Stimulated activated naive CD8-positive, alpha-beta T cell treated with anti-CD3 and anti-CD28 coated beads, Interleukin-15, amount 100 ng/mL, for 72 hours (primary cell): ENCODE measurements at places on chromosomes 3 and 15.

GRCh38 chr3:29635888-29636287, 355.0 kb downstream of the RBMS3 start:
- DNase-seq, result no peak

DNA sequence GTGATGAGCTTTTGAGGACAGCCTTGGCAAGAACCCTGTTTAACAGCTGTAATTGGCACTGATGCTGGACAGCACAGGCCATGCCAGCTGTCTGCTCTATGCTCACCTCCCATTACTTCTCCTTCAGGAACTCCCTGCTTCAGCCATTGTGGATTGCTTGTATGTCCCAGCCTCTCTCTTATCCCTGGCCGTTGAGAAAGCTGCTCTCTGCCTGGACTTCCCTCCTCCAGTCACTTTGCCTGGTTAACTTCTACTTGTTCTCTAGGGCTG, 444.5 kb downstream of the EPHB1 start:
- DNase-seq, result no peak

DNA sequence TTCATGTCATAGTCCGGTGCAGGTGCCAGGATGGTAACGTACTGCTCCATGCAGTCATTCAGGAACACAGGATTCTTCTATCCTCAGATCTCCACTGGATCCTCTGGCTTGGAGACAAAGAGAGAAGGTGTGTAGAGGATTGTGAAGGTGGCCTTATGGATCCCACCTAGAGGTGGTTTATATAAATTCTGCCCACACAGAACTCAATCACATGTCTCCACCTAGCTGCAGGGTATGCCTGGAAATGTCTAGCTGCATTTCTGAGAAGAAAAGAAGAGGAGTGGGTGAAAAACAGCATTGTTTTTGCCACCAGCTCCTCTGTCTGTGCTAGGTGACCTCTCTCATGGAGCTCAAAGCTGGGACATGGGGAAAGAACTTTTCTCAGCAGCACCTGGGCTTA, 478.7 kb downstream of the PDCD6IP start:
- DNase-seq, result no peak

DNA sequence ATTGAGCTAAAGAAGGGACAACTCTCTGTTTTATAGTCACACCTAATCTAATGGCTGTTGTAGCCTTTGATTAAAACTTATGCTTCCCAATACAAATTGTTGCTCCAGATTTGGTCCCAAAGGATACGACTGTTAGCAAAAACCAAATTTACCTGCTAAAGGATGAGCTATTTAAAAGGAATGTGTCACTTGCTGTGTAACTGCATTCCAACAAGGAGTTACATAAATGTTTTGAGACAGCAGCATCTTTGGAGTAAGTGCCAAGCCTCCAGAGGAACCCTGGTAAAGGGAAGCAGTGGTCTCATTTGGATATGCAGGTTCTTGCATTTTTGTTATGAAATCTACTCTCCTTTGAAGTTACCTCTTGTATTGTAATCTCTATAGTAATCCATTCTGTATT, 233.3 kb downstream of the THSD4 start:
- DNase-seq, result no peak

- peak; percentile 35 for DNase-seq
Measured at GRCh38 chr15:38002883-38003477, 68.5 kb downstream of the TMCO5A start.

GRCh38 chr3:172314591-172315160, 133.6 kb downstream of the GHSR start:
- no peak for DNase-seq

- no peak for DNase-seq
Measured at GRCh38 chr3:98482717-98483482, 14.6 kb upstream of the OR5K2 start.

- DNase-seq, result no peak
Measured at GRCh38 chr3:77931255-77932009, 891.5 kb downstream of the ROBO2 start.

- no peak for DNase-seq
Measured at GRCh38 chr3:103170651-103171050, 735.8 kb downstream of the ZPLD1 start.

GRCh38 chr3:28980631-28981030, 300.2 kb upstream of the RBMS3 start:
- DNase-seq, result no peak

- no peak for DNase-seq
Measured at GRCh38 chr3:134681522-134681900, 30.7 kb upstream of the KY start.

GRCh38 chr3:17047162-17047561, 162.4 kb downstream of the PLCL2 start:
- no peak for DNase-seq

GRCh38 chr3:100072326-100073048, 41.8 kb downstream of the FILIP1L start:
- DNase-seq, result peak; percentile 30

GRCh38 chr3:151556596-151556995, 95.7 kb upstream of the IGSF10 start:
- DNase-seq, result no peak

DNA sequence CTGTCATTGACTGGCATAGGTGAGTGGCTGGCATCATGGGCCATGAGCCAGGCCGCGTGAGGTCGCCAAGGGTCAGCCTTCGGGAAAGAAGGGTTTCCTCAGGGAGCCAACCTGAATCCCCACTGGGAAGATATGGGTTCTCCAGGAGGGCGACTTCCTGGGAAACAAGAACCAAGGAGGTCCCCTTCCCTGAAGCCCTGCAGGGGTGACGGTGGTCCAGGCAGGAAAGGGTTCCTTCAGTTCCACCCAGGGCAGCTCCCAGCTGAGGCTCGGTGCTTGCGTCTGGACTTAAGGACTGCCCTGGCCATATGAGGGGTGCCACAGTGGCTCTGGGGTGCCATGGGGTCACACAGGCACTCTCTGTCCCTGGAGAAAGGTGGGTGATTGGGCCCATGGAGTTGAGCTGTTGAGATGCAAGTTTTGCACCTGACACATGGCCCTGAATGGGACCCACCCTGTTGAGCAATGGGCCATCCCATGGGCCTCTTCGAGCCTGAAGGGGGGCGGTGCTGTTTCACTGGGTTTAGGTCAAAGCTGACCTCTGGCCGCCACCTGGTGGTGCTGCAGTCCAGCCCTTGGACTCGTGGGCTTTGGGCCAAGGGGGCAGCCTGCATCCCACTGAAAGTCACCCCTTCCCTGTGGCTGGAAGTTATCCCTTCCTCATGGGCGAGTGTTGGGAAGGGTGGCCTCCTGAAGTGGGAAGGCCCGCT, 228.1 kb downstream of the SNRPN start:
- DNase-seq, result no peak
